Stomach (tissue), 19 donors: ENCODE measurements at places on chromosomes 5 and 9. TPM values are rescaled to one million over a fixed set of nuclear protein-coding genes. Genes with fewer than 3 reads are reported as not detected.

VLDLR gene
- 3.2 TPM for total RNA-seq

INSL4 gene
- total RNA-seq, result not detected

DNA sequence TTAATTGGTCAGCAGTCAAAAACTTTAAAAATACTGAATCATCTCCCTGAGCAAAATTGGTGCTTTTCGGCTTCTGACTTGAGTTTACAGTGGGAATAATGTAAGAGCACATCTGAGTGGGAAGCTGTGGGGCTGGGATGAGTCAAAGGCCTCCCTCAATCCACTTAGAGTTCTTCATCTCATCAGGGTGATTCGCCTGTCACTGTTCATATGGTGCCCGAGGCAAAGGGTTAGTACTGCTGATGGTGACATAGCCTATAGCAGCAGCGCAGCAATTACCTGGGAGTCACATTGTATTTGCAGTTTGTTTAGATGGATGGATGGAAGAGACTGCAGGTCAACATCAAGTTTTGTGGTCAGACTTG is 113.8 kb upstream of the ZNF608 start:
- H3K36me3 ChIP-seq, result no peaks in the 10 kb centered on the region
- no peak for DNase-seq
- H3K27ac ChIP-seq, result no peak overlapping the region
- no peak overlapping the region for H3K4me3 ChIP-seq
- no peaks in the 10 kb centered on the region for H3K4me1 ChIP-seq

- no peak overlapping the region for H3K4me3 ChIP-seq
- H3K4me1 ChIP-seq, result peaks cover 16% of the 10 kb centered on the region
- DNase-seq, result no peak
- no peak overlapping the region for H3K27ac ChIP-seq
- no peaks in the 10 kb centered on the region for H3K27me3 ChIP-seq
Measured at GRCh38 chr9:96691326-96691725, 36.2 kb upstream of the PRXL2C start.

GRCh38 chr5:106661866-106662265 is 1008.9 kb downstream of the EFNA5 start:
- no peaks in the 10 kb centered on the region for H3K36me3 ChIP-seq
- H3K27ac ChIP-seq, result no peak overlapping the region
- peak; percentile 42 for DNase-seq
- no peak overlapping the region for H3K4me3 ChIP-seq

GRCh38 chr9:91074866-91075265 is 273.2 kb downstream of the SYK start:
- peaks cover 8% of the 10 kb centered on the region for H3K4me1 ChIP-seq
- H3K27ac ChIP-seq, result no peak overlapping the region
- no peaks in the 10 kb centered on the region for H3K27me3 ChIP-seq
- no peak overlapping the region for H3K4me3 ChIP-seq
- H3K36me3 ChIP-seq, result no peaks in the 10 kb centered on the region
- no peak for DNase-seq

DNA sequence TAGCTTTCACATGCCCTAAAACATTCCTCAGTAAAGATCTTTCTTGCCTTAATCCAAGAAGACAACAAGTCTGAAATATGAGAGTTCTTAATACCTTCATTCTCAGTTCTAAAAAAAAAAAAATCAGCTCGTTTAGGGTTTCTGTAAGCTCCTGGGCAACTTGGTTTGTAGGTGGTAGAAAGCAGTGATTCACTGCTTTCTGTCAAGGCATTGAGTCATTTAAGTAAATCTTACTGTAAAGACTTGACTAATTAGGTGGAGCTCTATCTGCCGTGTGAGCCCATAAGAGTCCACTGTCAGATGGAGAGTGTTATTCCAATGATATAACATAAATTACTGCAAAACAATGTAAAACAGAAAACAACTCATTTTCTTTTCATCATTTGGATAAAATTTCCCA is 56.1 kb upstream of the MAST4 start:
- H3K27me3 ChIP-seq, result no peaks in the 10 kb centered on the region
- H3K36me3 ChIP-seq, result no peaks in the 10 kb centered on the region
- no peak for DNase-seq
- H3K4me3 ChIP-seq, result no peak overlapping the region
- no peaks in the 10 kb centered on the region for H3K4me1 ChIP-seq

GPX8 gene
- 26.1 TPM for total RNA-seq

PTPRD gene
- 53.1 TPM for total RNA-seq

DNA sequence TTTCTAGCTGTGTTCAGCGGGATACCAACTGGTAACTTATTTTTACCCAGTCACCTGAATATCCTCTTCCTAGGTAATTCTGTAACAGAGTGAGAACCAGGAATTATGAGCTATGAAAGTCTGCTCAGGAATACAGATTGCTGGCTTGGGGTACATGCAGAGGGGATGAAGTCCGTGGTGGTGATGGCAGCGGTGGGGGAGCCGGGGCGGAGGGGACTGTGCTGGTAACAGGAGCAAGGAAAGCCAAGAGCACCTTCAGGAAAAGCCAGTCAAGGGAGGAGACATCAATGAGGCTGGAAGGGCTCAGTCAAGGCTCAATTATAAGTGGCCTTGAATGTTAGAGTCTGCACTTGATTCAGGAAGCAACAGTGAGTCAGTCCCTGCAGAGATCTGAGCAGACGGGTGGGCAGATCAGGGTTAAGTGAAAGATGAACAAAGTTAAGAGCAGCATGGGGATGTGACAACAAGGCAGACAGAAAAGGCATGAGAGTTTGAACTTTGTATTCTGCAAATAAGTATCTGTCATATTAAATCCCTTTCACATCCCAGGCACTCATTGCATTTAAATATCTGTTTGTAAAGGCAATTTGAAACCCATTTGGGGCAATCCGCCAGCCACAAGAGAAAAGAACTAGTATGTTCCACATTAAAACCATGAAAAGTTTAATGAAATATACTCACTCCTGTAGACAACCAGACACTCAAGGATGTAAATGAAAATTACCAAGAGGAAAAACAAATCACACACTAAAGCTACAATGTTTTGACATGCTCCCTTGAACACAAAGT is 101.2 kb downstream of the TTC39B start:
- no peaks in the 10 kb centered on the region for H3K27me3 ChIP-seq
- no peak overlapping the region for H3K27ac ChIP-seq
- H3K36me3 ChIP-seq, result peaks cover 45% of the 10 kb centered on the region
- no peak for DNase-seq
- H3K4me3 ChIP-seq, result no peak overlapping the region

DNA sequence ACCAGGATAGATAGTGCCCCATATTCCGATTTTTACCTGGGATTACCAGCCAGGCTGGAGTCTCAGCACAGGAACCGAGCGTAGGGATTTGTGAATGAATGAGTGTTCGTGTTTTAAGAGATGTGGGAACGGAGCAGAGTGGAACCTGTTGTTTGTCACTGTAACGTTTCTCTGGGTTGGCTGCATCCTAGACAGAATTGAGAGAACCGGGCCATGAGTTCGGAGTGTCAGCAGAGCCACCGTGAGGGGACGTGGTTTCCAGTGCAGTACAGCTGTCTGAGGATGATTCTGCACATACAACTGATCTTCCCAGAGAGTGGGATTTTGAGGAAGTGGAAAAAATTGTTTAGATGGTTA is 1.2 kb downstream of the PDE8B start:
- peak overlapping the region; percentile 65 for H3K4me3 ChIP-seq
- DNase-seq, result no peak
- H3K36me3 ChIP-seq, result no peaks in the 10 kb centered on the region
- H3K27me3 ChIP-seq, result peaks cover 17% of the 10 kb centered on the region

DNA sequence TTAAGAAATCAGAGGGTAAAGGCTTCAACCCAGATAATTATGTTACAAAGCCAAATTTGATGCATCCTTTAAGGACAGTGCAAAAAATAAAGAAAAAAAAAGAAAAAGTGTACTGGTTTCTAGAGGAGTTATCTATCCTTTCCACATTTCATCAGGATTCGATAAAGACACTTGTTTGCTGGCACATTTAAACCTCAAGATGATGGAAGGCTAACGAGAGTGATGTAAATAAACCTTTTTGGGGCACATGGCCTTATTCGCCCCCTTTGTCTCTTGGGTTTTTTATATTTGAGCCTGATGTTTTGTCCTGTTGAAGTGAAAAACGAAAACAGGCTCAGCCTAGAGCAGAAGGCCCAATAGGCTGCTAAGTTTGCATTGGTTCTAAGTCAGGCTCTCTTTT is 416.5 kb downstream of the TAF11L14 start:
- H3K4me1 ChIP-seq, result no peaks in the 10 kb centered on the region
- DNase-seq, result no peak
- H3K4me3 ChIP-seq, result no peak overlapping the region
- H3K27ac ChIP-seq, result no peak overlapping the region

- no peaks in the 10 kb centered on the region for H3K36me3 ChIP-seq
- DNase-seq, result peak; percentile 77
- no peaks in the 10 kb centered on the region for H3K27me3 ChIP-seq
- peak overlapping the region; percentile 72 for H3K4me3 ChIP-seq
Measured at GRCh38 chr9:114504341-114505186, 709 bp downstream of the WHRN start.

GRCh38 chr9:127194881-127195713 is 69.5 kb upstream of the GARNL3 start:
- peaks cover 26% of the 10 kb centered on the region for H3K4me1 ChIP-seq
- DNase-seq, result no peak
- H3K27ac ChIP-seq, result no peak overlapping the region
- peaks cover 16% of the 10 kb centered on the region for H3K36me3 ChIP-seq
- no peaks in the 10 kb centered on the region for H3K27me3 ChIP-seq
